ENCODE measurements at places on chromosomes 4 and X.
A peak's percentile ranks its signal among the peaks of the same experiment; 100 is the strongest.

DNA sequence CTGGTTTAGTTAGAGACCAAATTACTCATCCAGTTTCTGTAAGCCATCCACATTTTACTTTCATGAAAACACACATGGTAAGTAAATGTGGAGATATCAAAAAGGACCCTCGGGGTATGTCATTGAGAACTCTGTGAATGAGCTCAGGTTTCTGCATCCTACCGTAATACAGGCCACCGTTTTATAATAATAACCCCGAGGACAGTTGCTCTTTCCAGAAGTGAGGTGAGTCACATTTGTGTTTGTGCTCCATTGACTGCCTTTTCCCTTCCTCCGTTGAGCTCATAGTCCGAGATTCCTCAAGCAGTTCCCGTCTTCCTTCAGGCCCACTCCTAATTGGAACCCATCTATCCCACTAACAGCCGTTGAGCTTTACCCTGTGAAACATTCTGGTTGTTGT lies 95.3 kb downstream of the GRID2 start:
- DNase-seq: no peak

DNA sequence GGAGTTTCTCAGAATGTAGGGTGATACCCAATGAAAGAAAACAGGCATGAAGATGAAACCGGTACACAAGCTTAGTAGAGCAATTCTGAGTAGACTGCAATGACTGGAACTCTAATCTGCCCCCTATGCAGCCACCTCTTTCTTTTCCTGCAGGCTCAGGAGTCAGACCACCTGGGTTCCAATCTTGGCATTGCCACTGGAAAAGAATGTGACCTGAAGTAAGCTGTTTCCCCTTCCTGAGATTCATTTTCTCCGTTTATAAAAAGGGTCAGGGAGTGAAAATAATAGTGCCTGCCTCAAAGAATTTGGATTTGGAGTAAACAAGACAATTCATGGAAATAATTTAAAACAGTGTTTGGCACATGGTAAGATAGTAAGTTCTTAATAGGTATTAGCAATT lies 1464.0 kb downstream of the PCDH7 start:
- no peak for DNase-seq

DNA sequence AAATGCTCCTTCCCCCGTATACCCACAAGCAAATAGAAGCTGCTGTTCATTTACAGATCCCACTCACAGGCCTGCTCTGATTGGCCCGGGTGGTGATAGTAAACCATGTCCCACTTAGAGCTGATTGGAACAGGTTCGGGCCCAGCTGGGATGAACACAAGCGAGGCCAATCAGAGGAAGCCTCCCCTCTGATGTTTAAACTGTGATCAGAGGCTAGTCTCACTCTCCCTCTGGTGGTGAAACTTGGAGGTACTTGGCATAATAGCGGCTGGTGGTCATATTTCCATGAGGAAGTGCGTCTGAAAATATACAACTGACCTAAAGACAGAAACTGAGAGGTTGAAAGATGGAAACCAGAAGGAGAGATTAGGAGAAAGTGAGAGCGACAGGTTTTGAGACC lies 51.5 kb upstream of the TRPC3 start:
- peak; percentile 48 for DNase-seq

DNA sequence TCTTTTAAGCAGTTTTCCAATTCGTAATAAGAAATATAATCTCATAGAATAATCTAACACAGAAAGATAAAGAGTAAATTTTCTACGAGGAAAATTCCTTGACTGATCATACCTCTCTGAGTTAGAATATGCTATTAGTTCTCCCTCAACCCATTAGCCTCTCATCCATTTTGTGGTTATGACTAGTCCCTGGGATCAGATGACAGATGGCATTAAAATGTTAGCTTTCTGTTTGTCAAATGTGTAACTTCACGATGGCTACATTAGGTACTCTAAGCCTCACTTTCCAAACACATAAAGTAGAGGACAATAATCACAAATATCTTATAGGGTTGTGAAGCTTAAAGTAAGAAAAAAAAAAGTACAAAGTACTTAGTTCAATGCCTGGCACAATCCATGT lies 112.2 kb downstream of the ZAR1 start:
- no peak for DNase-seq

- DNase-seq: no peak
Observed at GRCh38 chr4:121155893-121156292, 8.2 kb downstream of the TNIP3 start.

GRCh38 chrX:144798972-144799371 lies 448.3 kb upstream of the SPANXN1 start:
- no peak for DNase-seq

GRCh38 chrX:6954836-6955235 lies 192.7 kb upstream of the STS start:
- DNase-seq: no peak

Measured in transverse colon (tissue), 4 donors.